ENCODE measurements at places on chromosomes 12 and 14.

DNA sequence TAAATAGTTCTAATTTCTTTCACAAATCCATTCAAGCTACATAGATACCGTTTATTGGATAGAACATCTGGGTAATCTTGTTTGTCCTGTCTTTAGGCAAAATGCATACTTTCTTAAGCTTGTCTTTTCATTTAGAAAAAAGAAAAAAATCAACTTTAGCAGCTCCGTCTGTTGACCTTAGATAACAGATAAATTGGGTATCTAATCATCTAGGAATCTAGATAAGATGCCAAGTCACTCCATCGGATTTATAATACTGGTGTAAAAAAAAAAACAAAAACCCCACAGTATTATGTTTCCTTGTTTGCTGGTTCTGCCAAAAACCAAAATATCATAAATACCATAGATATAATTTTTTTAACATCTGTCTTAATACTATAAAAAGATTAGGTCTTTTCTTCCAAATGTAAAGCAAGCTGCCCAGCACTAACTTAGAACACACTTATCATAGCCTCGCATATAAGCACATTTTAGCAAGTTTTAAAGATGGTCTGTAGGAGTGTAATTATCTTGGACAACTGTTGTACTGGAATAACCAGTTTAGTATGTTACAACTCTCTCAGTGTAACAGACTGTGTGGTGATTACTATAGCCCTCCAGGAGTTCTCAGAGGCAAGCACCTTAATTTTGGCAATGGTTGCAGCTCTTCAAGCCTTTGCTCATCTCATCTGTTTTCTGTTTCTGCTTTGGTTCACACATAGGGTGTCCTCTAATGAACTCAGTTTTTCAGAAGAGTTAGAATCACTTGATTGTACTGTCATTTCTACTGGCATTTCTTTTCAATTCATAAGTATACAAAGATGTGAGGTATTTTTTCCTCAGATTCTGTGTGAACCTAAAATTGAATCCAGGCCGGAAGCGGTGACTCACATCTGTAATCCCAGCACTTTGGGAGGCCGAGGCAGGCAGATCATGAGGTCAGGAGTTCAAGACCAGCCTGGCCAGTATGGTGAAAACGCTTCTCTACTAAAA is 83.1 kb downstream of the ANO6 start:
- no peak for DNase-seq

DNA sequence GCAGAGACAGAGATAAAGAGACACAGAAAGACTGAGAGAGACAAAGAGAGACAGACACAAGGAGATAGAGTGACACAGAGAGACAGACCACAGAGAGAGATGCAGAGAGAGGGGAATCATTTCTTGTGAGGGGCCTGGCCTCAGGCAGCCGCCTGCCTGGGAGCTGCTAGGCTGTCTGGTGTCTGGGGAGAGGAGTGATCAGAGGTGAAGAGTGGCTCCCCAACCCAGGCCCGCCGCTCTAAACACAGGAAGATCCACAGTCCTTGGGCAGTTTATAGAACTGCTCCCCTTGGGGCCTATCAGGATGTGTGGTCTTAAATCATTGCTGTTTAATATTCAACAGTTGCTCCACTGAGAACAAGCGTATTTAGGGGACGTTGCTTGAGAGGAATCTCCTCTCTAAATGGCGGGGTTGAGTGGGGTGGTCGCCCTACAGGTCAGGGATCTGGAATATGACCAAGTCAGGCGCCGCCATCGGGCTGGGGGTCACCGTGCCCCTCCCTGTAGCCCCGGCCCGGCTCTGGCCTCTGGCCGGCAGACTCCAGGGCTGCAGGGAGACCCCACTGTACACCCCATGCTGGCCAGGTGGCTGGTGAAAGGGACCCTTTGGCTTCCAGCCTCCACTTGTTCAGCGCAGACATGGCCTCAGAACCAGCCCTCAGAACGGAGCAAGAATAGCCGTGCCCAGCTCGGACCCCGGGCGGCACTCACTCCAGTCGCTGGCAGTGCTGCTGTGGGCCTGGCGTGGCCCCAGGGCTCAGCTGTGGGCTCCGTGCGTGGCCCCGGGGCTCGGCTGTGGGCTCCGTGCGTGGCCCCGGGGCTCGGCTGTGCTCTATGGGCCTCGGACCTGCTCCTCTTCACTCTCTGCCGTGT is 89.4 kb downstream of the GALNT9 start:
- DNase-seq = no peak

DNA sequence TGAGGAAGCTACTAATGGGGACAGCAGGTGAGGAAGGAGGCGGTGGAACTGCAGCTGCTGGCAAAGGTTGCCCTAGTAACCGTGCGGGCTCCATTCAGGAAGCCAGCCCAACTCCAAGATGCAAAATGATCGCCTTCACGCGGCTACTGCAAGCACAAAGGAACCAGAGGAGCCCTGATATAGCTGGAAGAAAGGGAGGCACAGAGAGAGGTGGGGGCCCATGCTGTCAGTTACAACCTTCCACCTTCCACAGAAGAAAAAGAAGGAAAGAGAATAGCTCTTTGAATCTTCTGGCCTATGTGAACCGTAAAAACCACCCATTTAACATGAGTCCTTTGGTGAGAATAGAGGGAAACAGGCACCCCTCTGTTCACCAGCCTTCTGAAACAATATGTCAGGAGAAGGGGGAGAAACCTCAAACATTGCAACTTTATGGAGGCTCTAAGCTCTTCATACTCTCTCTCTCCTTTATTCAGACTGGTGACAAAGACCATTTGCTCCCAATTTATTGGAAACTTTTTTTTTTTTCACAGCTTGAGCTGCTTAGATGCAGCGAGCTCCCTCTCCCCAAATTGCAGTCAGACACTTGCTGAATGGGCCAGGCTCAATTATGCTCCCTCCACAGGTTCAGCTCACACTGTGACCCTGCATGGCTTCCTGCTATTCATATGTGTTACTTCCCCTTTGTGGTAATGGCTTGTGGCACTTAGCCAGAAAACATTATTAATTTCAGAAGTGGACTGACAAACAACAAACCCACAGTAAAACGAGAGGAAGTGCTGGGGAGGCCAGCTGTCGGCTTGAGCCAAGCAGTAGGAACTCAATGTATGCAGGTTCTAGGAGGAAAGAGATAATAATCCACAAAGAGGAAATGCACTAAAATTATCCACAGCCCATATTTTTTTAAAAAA is 6.2 kb downstream of the DUSP6 start:
- no peak for DNase-seq

GRCh38 chr12:97464385-97465321 is 2.0 kb downstream of the RMST start:
- no peak for DNase-seq

GRCh38 chr12:65313719-65314317 is 35.3 kb downstream of the MSRB3 start:
- DNase-seq = no peak

GRCh38 chr14:53152184-53152886 is 788 bp downstream of the DDHD1 start:
- DNase-seq = peak; percentile 69

DNA sequence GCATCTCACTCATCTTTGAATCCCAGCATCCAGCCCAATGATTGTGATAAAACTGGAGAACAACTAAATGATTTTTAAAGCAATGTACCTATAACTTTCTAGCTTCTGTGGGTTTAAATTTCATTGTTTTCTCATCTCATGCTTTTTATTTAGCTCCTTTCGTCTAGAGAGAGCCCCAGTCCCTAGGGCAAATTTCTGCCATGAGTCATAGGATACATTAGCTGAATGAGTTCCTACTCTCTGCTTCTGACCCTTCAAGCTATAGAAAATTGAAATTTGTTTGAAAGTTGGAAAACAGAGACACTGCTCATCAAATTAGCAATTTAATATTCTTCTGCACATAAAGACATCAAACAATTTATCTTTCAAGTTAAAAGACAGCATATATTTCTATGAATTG is 113.9 kb downstream of the KIF21A start:
- DNase-seq = no peak

- peak; percentile 80 for DNase-seq
Observed at GRCh38 chr12:2336409-2336829, 283.6 kb downstream of the CACNA1C start.

DNA sequence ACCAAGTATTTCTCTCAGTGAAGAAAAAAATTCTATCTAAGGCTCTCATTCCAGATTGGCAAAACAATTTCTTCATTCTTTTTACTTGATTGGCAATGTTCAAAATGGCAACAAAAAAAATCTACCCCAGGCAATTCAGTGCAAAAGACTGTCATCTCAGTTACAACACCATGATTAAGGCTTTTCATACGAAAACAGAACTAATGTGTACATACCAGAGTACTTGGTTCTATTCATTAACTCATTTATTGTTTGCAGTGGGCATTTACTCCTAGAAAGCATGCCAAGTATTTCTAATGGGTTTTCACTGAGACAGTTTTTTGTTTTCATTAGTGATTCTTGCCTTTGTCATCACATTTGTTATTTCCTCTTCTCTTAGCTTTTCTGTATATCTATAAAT is 33.0 kb downstream of the DBX2 start:
- no peak for DNase-seq

DNA sequence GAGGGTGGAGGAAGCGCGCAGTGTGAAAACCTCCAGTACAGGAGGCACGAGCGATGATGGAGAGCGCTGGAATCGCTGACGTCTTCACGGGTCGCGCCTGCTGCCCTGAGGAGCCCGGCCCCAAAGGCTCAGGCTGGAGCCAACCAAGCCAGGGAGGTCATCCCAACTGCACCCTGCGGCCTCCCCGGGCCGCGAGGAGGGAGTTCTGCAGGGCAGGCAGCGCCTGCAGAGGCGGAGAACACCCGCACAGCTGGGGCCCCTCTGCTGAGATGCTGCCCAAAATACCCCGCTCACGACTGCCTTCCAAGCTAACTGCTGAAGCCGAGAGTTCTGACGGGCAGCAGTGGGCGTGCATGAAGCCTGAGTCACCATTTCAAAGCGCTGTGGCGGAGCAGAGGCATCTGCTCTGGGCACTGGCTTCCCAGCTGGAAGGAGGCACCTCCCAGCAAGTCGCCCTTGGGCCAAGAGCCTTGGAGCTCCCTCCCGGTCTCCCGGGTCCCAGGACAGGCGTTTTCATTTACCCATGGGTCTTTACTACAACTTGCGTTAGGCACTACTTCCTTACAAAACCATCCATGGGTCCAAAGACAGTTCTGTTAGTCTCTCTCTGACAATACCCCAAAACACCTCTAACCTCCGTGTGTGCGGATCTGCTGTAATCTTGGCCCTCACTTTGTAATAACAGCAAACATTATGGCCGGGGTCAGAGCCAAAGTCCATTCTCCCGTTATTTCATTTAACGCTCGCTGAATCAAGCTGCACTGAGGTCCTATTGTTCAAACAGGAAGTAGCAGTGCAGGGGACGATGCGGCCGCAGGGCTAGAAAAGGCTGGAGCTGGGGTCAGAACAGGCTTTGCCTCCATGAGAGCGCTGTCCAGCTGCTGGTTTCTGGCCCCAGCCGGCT is 60.1 kb upstream of the RIMBP2 start:
- DNase-seq = peak; percentile 91

DNA sequence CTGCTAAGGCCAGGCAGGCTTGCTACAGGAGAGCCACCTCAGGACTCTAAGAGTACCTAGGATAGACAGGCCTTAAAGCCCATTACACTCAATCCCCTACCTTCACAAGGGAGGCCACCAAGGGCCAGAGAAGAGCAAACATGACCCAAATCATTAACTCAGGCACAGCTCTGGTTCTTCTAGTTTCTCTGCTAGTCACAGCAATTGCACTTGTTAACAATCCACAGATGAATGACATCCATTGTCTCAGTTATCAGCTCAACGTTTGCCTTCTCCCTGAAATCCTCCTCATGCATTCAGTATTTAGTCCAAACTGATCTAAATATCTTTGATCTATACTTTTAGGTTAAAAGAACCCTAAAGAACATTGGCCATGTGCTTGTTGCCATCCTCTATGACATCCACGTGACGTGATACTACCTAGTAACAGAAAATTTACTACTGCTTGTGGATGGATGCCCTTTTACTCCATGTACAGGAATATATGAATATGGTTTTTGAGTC is 164.5 kb downstream of the STXBP6 start:
- no peak for DNase-seq

DNA sequence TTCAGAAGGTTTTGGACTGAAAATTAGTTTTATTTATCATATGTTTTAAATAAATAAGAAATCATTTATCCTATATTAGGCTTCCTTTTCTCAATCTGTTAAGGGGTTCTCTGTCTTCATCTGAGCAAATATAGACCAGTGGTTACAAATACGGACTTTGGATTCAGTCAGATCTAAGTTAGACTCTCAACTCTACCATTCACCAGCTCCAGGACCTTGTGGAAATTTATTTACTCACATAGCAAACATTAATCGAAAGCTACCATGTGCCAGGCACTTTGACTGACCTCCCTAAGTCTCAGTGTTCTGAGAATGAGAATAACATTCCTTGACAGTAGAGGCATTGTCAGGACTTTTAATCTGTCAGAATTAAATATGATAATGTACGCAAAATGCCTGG is 22.3 kb downstream of the KCNK10 start:
- no peak for DNase-seq

GRCh38 chr14:21543521-21543960 is 17.4 kb upstream of the SALL2 start:
- DNase-seq = no peak

DNA sequence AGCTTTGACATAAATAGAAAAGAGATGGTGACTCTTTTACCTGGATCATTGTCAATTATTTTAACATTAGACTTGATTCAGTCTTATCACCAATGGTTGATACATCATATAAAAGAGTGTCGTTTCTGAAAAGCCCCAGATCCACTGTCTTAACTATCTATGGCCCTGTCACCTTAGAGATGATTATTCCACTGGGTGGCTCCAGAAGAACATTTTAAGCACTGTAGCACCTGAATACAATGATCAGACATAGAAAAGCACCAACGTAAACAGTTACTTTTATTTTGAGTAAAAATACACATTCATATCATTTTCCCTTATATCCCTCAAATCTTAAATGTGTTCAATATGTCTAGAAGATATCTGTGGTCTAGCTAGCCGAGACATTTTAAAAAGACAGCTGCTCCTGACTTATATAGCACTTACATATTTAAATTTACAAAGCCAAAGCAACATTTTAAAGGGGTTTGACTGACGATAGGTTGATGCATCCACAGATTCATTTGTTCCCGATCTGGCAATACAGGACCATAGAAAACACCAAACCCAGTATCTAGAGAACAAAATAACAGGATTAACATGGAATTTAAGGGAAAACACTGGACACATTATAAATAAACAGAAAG is 32.9 kb downstream of the TSPAN8 start:
- no peak for DNase-seq

- DNase-seq = peak; percentile 14
Observed at GRCh38 chr14:21852061-21852664, 178.5 kb upstream of the OR4E1 start.

DNA sequence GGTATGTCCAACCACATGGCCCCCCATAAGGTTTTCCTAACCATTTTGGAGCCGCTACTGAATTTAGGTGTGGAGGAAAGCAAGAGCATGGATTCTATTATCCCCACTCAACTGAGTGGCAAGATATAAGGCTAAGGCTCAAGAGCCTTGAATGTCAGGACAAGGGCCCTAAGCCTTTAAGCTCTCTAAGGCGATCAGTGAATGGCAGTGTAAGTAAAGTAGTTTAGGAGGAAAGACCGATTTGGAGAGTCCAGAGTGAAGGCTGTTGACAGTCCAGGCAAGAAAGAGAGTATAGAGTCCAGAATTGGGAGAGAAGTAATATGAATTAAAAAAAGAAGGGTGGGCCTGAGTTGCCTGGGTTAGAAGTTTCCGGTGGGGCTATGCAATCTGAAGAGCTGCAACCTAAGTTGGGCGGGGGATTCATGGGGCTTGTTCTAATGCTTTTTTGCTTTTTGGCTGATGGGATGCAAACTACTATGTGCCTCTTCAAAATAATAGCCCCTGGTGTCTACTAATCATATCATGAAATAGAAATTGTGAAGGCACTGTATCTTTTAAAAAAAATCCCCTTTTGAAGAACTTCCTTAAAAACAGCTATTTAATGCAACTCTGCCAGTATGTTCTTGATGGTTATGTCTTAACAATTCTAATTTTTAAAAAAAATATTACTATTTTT is at the start of gene SPIC:
Gene SPIC, plus strand, starts transcription at position 626 of the 676 bp plus-strand sequence. CDS start 1,569 bp downstream, outside the sequence.
- no peak for DNase-seq

All from AG08396 (cell line).